ENCODE measurements at places on chromosomes 4 and X.

GRCh38 chrX:24150898-24151297 is 1.4 kb downstream of the ZFX start:
- no peak for DNase-seq

GRCh38 chr4:92968556-92968955 is 664.8 kb downstream of the GRID2 start:
- no peak for DNase-seq

DNA sequence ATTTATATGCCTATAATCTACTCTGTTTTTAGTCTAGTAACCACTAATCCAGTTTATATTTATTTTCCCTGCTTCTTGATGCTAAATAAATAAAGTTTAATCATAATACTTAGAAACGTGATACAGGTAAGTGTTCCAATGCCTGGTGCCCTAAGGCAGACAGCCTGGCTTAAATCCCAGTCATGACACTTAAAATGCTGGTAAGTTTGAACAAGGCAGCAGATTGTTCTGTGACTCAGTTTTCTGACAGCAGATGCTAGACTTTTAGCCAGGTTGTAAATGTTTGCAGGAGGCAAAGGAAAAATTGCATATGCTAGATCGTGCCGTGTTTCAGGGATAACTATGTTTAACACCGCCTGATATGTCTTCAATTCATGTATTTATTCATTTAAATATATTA is 2661.6 kb downstream of the PCDH7 start:
- DNase-seq: no peak

- no peak for DNase-seq
Measured at GRCh38 chr4:65370709-65371108, 299.6 kb downstream of the EPHA5 start.

DNA sequence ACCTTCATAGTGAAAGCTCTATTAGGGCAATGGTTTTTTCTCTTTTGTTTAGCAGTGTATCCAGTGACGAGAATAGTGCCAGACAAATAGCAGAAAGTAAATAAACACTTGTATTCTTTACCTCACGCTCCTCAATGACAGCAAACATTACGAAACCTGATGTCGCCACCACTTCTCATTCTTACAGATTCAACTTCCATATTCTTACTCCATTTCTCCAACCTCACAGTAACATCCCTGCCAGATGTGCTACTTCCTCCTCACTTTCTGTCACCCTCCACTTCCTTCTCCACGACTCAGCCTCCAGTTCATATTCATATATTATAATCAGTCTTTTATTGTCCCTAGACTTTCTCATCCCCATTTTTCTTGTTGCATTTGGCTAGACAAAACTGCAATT is 1956.2 kb upstream of the AGA start:
- no peak for DNase-seq

Measured in RKO (cell line).